Stromal cell of bone marrow (primary cell): ENCODE measurements at places on chromosomes 2 and 18.

DNA sequence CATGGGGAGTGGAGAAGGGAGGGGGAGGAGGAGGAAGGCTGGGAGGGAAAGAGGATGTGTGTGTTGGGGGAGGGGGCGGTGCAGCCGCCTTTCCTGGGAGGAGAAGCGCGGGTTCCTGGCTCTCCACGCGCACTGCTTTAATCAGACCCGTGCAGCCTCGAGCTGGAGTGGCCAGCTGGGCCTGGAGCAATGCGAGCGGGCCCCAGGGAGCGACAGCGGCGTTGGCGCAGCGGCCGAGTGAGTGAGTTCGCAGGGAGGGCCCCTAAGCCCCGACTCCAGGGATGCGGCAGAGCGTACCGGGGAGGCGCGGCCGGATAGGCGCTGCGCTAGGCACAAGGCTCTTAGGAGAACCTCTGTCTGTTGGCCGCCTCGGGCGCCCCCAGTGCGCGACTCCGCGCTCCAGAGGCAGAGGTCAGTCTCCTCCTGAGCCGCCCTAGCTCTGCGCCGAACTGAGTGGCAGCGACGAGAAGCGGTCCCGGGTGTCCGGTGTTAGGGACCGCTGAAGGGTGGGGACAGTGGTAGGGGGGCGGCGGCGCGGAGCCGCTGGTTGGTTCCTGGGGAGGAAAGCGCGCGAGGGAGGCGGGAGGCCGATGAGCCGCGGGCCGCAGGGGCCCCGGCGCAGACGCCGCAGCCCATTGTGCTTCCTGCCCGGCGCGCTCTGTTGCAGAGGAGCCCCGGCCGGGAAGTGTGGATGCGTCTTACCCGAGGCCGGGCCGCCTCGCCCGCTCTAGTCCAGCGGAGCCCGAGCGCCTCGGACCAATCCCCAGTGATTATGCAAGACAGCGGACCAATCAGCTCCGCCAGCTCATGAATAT is 455 bp upstream of the DLX1 start:
- peak; percentile 96 for DNase-seq

- DNase-seq: no peak
Observed at GRCh38 chr2:240994171-240994896, 4.1 kb upstream of the SNED1 start.

GRCh38 chr2:70069049-70069448 is 18.2 kb upstream of the PCBP1 start:
- no peak for DNase-seq

DNA sequence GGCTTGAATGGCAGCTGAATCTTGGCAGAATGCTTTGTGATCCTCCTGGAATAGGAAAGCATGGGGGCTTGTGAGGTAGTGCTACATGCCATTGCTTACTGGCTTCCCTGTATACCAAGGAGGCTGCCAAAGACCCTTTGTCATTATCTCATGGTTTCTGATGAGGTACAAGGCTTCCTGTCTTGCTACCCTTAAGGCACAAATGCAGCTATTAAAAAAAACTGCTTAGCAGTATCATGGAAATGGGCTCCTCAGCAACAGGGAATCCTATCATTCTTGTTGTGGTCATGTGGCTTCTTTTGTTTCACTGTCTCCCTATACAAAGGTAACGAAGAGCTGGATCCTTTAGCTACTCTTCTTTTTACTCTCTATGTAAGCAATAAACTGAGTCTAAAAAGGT is 6.6 kb upstream of the KANSL1L start:
- no peak for DNase-seq

DNA sequence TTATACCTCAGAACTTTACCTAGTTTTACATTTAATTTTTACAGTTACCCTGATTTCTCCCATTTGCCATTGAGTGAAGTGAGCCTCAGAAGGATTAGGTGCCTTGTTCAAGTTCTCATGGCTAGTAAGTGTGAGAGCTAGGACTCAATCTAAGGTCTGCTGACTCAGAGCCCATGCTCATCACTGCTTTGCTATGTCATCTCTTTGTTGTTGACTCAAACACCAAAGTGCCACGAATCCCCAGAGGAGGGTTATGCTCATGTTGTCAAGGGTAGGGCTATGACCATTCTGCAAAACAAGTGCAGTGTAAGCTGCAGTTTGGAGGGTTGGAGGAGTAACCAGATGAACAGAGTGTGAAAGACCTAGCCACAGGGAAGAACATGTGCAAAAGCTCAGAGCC is 185.4 kb upstream of the SKOR2 start:
- no peak for DNase-seq

GRCh38 chr2:161161074-161161706 is 962 bp downstream of the TANK start:
- DNase-seq: no peak

GRCh38 chr2:8656160-8656641 is 25.7 kb upstream of the ID2 start:
- peak; percentile 67 for DNase-seq

DNA sequence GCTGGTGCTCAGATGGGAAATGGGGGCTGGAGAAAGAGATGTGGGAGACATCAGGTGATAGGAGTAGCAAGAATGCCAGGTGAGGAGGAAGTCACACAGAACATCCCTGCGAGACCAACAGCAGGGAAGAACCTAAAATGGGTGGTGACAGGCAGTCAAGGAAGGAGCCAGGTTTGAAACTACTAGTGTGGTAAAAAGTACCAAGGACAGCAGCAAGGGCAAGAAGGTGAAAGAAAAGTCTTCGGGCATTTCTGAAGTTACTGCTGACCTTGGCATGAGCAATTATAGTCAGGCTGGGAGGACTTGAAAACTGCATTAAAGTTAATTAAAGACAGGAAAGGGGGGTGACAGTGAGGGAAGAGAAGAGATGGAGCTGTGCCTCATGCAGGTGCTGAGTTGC is 410.4 kb downstream of the RAD51AP2 start:
- no peak for DNase-seq

DNA sequence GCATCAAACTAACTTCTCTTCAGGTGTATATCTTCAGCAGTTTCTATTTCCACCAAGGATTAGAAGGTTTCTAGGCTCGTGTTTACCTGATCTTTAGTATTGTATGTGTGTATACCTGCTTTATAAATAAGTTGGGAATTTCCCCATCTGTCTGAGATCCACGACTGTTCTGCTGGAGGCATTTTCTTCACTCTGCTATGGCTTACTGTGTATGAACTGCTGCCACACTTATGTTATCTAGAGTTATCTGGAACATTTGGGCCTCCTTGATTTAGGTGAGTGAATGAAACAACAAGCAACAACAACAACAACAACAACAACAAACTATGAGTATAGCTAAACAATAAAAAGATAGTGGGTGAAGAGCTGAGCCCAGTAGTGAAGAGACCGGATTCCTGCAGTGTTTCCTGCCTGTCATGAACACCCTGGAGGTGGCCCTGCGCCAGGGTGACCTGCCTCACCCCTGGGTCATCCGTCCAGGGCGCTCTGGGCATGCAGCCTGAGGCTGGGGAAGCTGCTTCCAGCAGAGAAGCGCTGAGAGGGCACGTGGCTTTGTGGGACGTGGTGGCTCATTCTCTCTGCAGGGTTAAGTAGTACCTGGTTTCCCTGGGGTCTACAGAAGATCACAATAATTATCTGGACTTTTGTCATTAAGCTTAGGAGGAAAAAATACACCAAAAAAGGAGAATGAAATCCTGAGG is 56.1 kb upstream of the GATA6 start:
- DNase-seq: no peak

DNA sequence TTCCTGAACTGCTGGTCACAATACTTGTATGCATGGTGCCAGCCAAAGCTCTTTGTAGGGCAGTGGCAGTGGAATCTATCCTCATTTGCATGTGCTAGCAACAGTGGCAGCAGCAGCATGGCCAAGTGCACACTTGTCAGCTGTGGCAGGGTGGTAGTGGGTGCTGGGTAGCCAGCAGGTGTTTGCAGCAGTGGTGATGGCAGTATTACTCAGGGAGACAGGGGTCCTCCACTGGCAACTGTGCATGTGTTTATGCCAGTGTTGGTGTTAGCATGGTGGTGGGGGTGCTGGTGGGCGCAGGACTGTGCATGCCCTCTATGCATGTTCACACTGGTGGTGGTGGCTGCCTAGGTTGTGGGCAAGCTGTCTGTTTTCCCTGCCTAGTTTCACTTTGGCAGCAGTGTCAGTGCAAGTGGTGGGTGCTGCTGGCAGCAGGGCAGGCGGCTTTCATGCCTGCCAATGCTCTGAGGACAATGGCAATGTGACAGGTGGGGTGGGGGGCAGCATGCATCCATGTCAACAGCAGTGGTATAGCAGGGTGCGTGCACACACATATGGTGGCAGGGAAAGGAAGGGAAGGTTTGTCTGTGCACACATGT is 41.2 kb downstream of the GALNT13 start:
- no peak for DNase-seq

- DNase-seq: peak; percentile 41
Observed at GRCh38 chr18:2641638-2642037, 13.9 kb upstream of the SMCHD1 start.

DNA sequence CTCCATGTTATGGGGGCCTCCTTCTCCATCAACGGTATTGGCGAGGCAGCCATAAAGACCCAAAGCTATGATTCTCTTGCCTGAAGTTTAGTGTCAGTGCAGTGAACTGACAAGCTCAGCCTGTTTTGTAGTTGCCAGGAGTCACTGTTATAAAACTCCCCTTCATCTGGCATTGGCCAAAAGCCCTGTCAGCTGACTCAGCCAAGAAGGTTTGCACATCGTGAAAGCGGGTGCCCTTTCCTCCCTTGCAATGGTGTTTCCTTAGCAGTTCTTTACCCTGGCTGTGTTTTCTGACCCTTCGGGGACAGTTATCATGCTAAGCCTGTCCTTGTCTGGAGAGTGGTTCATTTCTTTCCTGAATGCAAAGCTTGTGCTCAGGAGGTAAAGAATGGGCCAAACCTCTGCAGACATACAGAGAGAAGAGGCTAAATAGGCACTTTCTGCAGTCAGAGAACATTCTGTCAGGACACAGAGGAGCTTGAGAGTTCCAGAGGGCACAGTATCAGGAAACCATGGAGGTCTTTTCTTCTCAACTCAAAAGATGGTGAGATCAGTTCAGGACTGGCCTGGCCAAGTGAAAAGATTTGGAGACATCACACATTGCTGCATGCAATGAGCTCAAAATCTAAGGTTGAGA is 414.2 kb downstream of the ZNF521 start:
- DNase-seq: no peak

GRCh38 chr2:216784456-216784855 is 75.4 kb downstream of the TNP1 start:
- no peak for DNase-seq

DNA sequence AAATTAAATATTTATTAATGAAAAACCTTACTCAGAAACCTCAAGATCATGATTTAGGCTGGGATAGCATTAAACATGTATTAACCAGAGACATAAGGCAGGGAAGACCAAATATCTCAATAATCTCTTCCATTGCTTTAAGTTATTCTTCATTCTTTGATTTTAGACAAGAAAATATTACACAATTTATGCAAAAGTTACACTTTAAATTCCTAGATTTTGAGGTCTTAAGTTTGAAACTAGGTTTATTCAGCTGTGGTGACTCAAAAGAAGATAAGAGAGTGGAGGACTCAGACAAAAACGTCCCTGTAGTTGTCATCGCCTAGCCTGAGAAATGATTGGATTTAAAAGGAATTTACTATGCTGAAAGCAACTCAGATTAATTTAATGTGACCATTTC is 1110.3 kb downstream of the DPP10 start:
- no peak for DNase-seq

GRCh38 chr18:9475643-9476591 is 604 bp downstream of the RALBP1 start:
- no peak for DNase-seq

DNA sequence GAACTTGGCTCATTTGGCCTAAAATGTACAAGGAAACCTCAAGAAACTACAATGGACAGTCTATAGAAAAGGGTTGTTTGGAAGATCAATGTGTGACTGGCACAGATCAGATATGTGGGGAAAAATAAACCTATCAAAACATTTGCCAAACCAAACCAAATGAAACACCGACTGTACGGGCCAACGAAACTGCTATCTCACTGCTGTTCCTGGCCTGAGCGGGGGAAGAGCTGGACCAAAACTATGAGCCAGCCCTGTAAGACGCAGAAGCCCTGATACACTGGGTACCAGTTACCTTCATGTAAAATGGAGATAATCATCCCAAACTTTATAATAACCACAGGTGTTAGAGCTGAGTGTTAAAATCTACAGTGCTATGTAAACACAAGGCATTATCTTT is 11.7 kb downstream of the CDC42EP3 start:
- DNase-seq: no peak

- no peak for DNase-seq
Observed at GRCh38 chr18:74273394-74273793, 18.4 kb downstream of the CYB5A start.

DNA sequence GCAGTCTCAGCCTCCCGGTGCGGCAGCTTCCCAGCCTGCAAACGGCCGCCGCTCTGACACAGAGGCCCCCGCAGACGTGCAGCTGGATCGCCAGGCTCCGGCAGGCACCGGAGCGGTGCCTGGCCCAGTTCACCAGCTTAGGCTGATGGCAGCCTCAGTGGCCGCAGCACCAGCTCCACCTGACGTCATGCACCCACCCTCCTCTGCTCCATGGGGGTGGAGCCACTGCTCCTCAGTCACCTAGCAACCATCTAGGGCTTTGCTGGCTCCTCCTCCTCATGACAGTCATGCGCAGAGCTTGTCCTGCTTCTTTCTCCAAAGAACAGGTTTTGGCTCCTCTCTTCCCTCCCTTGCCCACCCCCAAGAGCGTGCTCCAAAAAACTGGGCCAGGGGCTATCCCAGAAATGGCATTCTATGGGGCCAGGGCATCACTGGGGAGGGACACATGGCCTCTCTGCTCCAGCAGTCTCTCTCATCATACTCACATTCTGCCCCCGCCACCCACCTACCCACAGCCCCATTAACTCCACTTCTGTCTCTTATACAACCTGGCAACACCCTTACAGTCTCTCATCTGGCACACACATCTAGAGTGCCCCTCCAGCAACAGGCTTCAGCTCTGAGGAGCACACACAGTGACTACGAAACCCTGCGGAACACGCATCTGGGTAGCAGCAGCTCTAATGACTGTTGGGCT is 5.5 kb downstream of the DCTN1 start:
- DNase-seq: peak; percentile 47

GRCh38 chr18:9329471-9329870 is 5.1 kb upstream of the TWSG1 start:
- DNase-seq: no peak

DNA sequence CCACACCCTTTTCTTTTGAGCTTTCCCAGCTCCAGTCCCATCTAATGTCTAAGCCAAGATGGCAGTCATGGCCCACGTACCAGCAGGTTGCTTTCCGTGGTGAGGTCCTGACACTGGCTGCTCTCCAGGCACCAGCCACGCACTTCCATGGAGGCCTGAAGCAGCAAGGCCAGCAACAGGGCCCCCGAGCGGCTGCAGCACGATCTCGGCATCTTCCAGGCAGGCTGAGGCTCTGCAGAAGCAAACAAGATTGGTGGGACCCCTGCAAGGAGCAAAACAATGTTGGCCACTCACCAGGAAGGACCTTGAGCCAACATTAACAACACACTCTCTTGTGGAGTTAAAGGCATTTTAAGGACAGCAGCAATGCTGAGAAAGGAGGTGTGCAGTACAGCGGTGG is 3.8 kb downstream of the POMC start:
- no peak for DNase-seq
